ENCODE measurements at places on chromosomes 3 and 15.

- no peak for DNase-seq
Measured at GRCh38 chr3:88168171-88168570, 18.4 kb downstream of the C3orf38 start.

- DNase-seq: no peak
Measured at GRCh38 chr3:107847791-107848190, 243.0 kb downstream of the CD47 start.

GRCh38 chr3:133934996-133935842 lies 39.5 kb upstream of the RAB6B start:
- no peak for DNase-seq

DNA sequence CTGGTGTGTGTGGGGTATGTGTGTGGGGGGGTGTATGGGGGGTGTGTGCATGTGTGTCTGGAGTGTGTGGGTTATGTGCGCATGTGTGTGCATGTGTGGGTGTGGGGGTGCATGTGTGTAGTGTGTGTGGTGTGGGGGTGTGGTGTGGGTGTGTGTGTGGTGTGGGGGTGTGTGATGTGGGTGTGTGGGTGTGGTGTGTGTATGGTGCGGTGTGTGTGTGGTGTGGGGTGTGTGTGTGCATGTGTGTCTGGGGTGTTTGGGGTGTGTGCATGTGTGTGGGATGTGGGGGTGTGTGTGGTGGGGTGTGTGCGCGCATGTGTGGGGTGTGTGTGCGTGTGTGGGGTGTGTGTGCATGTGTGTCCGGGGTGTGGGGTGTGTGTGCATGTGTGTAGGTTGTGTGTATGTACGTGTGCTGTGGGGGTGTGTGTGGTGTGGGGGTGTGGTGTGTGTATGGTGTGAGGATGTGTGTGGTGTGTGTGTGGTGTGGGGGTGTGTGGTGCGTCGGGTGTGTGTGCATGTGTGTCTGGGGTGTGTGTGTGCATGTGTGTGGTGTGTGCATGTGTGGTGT lies 6.2 kb upstream of the OCA2 start:
- DNase-seq: no peak

- DNase-seq: no peak
Measured at GRCh38 chr3:30198162-30198561, 408.2 kb upstream of the TGFBR2 start.

DNA sequence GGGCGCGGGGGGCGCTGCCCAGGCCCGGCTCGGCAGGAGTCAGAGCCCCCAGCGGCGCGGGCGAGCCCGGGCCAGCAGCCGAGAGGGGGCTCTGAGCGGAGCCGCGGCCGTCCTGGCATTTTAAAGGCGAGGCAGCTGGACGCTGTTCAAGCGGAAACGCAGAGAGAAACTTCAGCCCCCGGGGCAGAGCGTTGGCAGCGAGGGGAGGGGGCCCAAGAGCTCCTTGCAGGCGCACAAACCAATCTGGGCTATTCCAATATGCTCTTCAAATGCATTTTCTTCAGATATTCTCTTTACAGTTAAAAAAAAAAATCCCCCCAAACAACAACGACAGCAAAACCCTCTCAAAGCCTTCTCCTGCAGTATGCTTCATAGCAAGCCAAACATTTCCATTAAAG lies at the start of gene CTXND1:
Gene CTXND1, minus strand, starts transcription at position 93 of the 398 bp plus-strand sequence. CDS start 50,264 bp downstream, outside the sequence.
- no peak for DNase-seq

DNA sequence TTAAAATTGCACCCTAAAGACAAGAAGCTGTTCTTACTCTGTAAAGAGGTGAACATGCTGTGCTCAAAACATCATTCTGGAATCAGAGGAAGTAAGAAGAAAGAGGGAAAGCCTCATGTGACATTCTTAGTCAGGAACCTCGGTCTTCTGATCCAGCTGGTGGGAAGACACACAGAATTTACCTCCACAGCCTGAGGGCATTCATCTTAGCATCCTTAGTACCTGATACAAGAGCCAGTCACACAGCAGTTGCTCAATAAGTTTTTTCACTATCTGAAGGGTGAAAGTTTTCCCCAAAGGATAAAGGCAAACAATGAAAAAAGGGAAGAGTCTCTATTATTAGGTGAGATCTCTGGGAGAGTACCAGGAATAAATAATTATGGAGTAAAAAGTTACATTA lies 116.8 kb downstream of the SEMA6D start:
- DNase-seq: no peak

- no peak for DNase-seq
Measured at GRCh38 chr3:101011136-101011535, 17.9 kb upstream of the ABI3BP start.

GRCh38 chr3:152183473-152183872 lies 85.3 kb upstream of the MBNL1 start:
- peak; percentile 79 for DNase-seq

GRCh38 chr3:108301695-108302404 lies 5.5 kb downstream of the HHLA2 start:
- no peak for DNase-seq

GRCh38 chr3:37068031-37068430 lies 74.7 kb downstream of the MLH1 start:
- DNase-seq: no peak
